ENCODE measurements at places on chromosomes 1 and 21.
A peak's percentile ranks its signal among the peaks of the same experiment; 100 is the strongest.

GRCh38 chr1:44084998-44085675, 33.5 kb upstream of the KLF17 start:
- DNase-seq, result peak; percentile 38

- DNase-seq, result no peak
Observed at GRCh38 chr1:41416081-41416480, 54.8 kb downstream of the FOXO6 start.

GRCh38 chr1:63812071-63812700, 38.4 kb downstream of the ROR1 start:
- no peak for DNase-seq

- no peak for DNase-seq
Observed at GRCh38 chr21:42316891-42317290, 1.7 kb upstream of the TFF3 start.

- DNase-seq, result no peak
Observed at GRCh38 chr1:205837382-205837970, 12.5 kb downstream of the PM20D1 start.

GRCh38 chr1:14392161-14392858, 206.2 kb upstream of the KAZN start:
- DNase-seq, result no peak

DNA sequence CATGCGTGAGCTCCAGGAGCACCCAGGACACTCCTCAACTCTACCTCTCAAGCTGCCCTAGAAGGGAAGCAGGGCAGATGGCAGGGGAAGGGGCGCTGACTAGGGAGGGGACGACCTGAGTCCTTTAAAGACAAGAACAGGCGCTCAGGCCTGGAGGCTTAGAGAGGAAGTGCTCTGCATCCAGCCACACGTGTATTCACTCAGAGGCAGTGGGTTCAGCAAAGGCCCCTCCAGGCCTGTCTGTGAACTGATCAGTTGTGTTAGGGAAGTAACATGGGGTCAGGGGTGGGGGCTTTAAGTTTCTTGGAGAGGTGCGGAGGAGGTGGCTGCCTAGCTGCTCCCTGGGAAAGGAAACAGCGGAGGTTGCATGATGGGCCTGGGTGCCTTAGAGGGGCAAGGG, 37.1 kb upstream of the ARF1 start:
- DNase-seq, result no peak

DNA sequence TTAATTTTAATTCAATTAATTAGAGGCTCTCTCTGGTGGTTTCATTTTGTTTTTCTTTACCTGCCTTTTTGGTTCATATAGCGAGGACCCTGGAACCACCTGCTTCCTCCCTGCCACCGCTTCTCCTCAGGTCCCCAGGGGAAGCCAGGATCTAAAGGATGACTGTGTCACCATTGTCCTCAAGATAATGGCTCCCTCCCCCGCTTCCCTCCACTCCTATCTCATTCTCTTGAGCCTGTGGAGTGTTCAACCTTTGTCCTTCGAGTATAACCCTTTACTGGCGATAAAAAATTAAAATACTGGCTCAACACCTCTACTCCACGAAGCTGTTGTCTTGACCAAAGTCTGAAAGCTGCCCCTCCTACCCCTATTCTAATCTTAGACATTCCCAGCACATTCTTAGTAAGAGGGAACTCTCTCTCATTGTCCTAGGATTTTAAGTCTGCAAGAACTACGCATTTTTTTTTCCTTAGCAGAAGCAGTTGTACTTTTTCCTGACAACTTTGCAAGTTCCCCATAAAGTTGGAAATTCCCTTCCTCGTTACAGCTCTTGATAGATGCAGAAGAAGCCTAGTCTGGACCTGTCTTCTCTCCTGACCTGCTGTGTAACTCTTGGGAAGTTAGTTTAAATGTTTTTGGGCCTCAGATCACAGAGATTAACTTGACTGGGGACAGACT, 12.6 kb upstream of the MAPKAPK2 start:
- DNase-seq, result no peak

GRCh38 chr1:100239961-100240360, 9.7 kb downstream of the DBT start:
- DNase-seq, result no peak

DNA sequence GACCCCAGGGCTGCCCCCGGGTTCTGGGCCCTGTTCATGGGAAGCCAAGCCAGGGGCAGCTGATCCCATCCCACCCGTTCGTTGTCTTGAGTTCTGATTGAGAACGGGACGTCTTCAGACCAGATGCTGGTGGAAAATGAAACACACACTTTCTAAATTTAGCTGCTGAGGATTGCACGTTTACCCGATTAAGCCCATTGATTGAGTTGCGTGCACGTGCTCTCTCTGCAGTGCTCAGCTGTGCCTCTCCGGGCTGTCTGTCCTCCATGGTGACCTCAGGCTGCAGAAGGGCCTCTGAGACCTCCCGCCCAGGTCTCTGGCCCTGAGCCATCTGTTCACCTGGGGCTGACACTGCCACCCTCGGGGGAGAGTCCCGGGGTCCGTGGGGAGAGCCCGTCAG, 27.0 kb upstream of the PEX10 start:
- DNase-seq, result no peak

DNA sequence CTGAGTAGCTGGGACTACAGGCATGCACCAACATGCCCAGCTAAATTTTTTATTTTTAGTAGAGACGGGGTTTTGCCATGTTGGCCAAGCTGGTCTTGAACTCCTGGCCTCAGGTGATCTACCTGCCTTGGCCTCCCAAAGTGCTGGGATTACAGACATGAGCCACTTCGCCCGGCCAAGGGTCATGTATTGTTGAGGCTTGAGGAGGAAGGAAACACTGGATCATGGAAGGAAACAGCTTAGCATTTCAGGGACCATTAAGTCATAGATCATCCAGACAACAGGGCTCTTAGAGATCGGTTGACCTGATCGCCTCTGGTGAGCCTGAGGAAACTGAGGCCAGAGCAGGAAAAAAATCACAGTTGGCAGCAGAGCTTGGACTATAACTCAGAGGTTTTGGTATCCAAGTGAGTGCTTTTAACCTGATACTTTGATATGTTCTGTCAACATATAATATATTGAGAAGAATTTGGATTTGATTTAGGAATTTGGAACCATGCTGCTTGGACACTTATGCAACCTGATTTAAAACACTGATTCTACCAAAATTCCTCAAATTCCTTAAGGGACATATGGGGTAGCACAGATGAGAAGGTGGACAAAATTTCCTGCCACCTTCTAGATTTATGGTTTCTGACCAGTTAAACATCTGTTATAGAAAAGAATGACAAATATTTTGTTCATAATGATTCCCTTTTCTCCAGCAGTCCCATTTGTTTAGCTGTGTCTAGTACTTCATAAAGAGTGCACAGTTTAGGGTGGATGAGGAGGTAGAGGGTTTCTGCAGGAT, 13.1 kb upstream of the BMP8A start:
- no peak for DNase-seq

GRCh38 chr1:15195420-15196052, 42.0 kb downstream of the TMEM51 start:
- DNase-seq, result no peak

DNA sequence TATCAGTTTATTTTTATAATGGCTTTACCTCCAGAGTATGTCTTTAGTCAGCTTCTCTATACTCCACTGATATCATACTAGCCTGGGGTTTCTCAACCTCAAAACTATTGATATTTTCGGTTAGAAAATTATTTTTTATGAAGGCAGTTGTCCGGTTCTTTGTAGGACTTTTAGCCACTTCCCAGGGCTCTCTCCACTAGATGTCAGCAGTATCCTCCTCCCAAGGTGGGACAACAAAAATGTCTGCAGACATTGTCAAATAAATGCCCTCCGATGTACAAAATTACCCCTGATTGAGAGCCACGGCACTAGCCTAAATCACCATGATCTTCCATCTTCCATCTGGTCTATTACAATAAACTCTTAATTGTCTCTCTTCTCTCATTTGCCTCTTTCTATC, 4.1 kb upstream of the GRIK1 start:
- no peak for DNase-seq

DNA sequence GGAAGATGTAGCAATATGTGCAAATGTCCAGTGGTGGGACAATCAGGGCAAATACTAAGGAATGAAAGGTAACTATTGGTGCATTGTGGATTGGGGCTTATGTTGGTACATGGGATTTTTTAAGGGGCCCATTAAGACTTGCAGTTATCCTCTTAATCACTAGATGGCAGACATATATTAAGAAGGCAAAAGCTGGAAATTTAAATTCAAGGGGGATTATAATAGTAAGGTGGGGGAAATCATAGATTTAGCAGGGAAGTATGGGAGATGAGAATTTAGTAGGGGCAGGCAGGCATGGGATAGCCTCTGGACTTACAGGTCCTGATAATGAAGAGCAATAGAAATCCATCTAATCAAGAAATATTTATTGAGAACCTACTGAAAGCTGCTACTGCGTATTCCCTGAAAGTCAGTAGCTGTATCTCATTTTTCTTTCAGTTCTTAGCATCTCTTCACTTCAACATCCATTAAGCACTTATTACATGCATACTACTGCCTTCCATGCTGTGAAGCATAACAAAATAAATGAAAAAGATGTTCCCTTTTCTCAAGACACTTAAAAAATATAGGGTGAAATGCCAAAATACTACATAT, 251.8 kb downstream of the CRB1 start:
- DNase-seq, result no peak

GRCh38 chr1:83632906-83633305, 366.0 kb downstream of the TTLL7 start:
- no peak for DNase-seq

GRCh38 chr1:107358619-107359327, 217.9 kb downstream of the NTNG1 start:
- no peak for DNase-seq

DNA sequence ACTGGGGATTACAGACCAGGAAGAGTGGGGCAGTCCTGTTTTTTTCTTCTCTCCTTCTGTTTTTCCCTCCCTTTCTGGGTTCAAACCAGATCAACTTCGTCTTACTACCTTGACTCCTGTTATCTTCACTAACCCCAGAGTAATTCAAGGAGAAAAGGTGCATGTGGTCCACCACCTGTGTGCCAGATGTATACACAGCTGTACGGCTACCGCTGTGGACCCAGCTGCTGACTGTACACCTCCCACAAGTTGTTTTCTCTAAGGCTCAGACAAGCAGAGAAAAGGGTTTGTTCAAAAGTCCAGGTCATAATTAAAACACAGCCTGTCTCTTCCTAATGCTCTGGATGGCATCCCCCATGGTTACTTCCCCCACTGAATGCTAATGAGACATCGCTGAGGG, 102.1 kb downstream of the LMX1A start:
- DNase-seq, result no peak

GRCh38 chr1:226216056-226216455, 7.4 kb upstream of the MIXL1 start:
- no peak for DNase-seq
